Mesendoderm (in vitro differentiated cells): ENCODE measurements at places on chromosomes 2 and 18.
A peak's percentile ranks its signal among the peaks of the same experiment; 100 is the strongest.

- no peak for DNase-seq
Measured at GRCh38 chr2:36550006-36550405, 48.0 kb downstream of the FEZ2 start.

- DNase-seq: peak; percentile 35
Measured at GRCh38 chr18:51559902-51560287, 362.4 kb upstream of the MEX3C start.

GRCh38 chr2:111535404-111535803 lies 348.6 kb downstream of the ANAPC1 start:
- no peak for DNase-seq

DNA sequence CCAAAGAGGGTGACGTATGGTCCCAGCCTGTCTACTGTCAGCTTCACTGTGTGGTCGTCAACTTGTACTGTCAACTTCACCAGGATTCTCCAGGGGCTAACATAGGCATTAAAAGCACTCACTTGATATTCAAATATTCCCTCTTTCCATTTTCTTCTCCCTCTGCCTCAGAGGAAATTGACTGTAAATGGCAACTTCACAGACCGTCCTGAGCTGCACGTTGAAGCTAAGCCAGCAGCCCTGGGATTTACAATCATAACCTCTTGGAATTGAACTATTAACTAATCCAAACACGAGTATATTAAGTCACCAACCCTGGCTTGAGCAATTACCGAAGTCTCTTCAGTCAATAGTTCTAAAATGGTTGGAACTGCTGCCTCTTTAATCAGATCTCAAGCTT lies 38.5 kb downstream of the SLC4A3 start:
- no peak for DNase-seq

DNA sequence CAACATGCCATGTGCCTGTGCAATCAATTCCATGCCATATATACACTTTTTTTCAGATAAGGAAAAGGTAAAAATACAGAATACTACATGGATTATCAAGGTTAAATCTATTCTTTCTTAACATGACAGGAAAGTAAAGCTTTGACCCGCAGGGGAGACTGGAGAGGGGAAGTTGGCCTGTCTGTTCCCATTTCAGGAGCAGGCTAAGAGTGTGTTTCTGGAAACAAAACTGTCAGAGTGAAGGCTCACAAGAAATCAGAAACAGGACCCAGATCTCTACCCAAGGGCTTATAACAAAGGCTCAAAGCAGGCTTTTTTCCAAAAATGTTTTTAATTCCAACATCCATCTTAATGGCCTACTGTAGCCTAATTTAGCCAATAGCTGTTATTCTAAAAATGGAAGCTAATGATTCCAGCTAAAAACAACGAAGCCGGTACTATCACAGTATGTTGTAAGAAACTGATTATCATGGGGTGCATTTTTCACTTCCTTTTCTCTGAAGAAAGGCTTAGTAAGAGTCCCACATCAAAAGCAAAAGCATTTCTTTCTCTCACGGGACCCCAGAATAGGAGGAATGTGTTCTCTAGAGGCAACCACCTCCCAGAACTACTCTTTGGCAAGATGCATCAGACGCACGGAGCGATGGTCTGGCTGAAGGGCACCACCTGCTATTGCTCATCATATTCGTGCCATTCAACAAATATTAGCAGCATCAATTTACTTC lies 41.4 kb downstream of the FECH start:
- DNase-seq: no peak
